ENCODE measurements at places on chromosomes 11 and 22.

GRCh38 chr11:130769782-130770535, 146.3 kb downstream of the SNX19 start:
- DNase-seq = no peak

DNA sequence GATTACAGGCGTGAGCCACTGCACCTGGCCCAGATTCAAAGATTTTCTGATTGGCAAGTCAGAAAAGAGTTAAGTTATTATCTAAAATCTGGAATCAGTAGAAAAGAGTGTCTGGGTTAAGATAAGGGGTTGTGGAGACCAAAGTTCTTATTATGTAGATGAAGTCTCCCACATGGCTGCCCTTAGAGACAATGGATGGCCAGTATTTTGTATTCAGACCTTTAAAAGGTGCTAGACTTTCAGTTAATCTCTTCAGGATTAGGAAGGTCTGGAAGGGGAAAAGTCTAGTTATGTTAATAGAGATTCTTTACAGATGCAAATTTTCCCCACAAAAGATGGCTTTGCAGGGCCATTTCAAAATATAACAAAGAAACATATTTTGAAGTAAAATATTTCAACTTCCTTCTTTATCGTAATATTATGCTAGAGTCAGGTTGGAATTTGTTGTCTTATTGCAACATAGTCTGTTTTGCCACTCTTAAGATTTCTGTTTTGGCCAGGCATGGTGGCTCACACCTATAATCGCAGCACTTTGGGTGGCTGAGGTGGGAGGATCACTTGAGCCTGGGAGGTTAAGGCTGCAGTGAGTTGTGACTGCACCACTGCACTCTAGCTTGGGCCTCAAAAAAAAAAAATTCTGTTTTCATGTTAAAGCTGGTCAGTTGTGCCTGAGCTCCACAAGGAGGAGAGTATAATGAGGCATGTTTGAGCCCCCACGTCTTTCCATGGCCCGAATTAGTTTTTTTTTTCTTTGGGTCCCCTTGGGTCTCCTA, 14.0 kb downstream of the GRAMD1B start:
- DNase-seq = no peak

- DNase-seq = no peak
Measured at GRCh38 chr11:68968306-68969250, 12.2 kb downstream of the MRGPRD start.

DNA sequence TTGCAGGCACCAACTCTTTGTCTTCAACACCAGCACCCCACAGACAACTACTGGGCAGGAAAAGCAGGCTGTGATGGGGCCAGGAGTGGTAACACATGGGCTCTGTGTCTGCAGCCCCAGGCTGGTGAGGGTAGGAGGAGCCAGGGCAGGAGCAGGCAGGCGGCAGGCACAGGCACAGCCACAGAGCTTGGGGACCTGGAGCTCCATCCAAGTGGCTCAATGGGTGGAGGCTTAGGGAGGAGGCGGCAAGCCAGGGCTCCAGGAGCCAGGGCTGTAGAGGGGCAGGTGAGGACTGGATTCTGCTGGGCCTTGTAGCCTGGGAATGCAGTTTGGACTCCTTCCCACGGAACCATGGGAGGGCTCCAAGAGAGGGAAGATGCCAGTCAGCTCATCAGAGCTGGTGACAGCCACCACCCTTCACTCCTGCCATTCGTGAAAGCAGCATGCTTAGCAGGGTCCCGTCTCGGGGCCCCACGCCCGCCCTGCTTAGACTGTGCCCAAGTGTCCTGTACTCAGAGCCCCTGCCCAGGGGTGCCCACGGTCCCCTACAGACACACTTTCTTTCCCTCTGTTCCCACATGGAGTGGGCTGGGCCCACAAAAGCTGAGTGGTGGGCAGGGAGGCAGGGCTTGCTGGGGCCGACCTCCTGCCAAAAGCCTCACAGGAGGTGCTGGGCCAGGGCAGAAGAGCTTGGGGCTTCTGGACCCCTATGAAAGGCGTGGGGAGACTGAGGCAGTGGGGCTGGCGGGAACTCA, 12.4 kb downstream of the TTC38 start:
- DNase-seq = no peak

- peak; percentile 66 for DNase-seq
Measured at GRCh38 chr22:43346521-43346929, 3.4 kb upstream of the SCUBE1 start.

DNA sequence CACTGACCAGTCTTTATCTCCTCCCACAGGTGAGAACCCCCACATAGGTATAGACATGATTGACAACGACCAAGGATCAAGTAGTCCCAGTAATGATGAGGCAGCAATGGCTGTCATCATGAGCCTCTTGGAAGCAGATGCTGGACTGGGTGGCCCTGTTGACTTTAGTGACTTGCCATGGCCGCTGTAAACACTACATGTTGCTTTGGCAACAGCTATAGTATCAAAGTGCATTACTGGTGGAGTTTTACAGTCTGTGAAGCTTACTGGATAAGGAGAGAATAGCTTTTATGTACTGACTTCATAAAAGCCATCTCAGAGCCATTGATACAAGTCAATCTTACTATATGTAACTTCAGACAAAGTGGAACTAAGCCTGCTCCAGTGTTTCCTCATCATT, 76.5 kb downstream of the BTBD10 start:
- DNase-seq = no peak

DNA sequence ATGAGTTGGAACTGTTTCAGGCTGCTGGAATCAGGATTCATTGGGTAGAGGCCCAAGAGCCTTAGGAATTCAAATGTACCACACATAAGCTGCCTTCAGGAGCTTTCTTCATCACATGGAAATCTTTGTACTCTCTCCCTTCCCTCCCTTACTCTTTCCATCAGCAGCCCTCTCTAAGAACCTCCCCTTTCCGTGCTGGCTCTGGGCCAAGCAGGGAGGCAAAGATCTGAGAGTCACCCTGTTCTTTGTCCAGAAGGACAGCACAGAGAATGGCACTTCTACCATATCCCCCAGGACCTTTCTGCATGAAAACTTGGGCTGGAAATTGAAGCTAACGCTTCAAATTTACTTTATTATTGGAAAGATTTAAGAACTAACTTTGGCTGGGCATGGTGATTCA, 20.7 kb upstream of the TPBGL start:
- DNase-seq = no peak

- no peak for DNase-seq
Measured at GRCh38 chr11:60788401-60789125, 3.4 kb downstream of the MS4A10 start.

DNA sequence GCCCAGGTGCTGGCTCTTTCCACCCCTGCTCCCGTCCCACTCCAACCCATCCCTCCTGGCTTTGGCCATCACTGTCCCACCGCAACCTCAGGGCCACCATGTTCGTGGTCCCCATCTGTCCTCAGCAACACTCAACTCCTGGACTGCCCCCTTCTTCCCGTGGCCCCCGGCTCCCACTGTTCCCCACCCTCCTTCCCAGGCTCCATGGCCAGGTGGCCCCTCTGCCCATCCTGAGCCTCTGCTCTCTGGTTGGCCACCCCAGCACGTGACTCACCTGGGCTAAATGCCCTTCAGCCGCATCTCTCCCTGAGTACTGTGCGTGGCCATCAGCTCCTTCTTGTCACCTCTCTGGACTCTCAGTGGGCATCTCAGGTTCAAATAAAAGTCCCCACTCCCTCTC, 41.6 kb upstream of the PHF21B start:
- DNase-seq = no peak

GRCh38 chr11:125270711-125271110, 106.2 kb downstream of the PKNOX2 start:
- no peak for DNase-seq

DNA sequence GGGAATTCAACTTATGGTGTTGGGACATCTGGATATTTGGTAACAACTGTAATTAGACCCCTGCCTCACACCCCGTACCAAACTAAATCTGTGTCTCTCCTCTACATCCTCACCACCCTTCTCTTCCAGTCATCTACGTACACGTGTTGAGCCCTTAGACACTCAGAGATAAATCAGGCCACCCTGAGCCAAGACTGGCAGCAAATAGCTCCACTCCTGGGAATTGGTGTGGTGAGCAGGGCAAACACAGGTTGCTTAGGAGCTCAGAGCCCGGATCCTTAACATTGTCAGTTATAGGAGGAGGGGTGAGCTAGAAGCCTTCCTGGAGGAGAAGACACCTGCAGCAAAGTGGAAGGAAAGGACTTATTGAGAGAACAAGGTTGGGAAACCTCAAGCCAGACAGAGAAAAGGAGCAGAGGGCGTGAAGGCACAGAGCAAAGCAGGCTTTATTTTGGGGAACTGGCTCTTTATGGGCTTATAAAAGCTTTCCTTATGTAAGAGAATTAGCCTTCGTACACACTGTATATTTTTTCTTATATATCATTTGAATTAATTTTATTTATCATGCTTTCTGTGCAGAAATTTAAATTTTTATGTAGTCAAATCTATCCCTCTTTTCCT, 36.9 kb upstream of the KLHL35 start:
- no peak for DNase-seq

DNA sequence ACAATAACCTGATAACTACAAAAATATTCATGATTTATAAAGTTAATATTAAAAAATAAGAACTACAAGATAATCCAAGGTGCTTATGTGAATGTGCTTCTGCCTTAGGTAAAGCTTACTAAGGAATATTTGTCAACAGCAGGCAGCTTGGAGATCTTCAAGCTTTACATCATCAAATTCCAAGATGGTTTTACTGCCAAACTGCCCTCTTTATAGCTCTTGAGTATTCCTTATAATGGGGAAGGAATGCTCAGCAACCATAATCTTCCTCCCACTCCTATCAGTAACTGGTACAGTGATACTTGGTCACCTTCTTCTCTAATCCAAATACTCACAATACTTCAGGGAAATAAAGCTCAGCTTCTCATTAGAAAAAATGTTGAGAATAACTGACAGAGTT, 30.1 kb downstream of the SBF2 start:
- no peak for DNase-seq

GRCh38 chr22:33757802-33758483, 162.3 kb downstream of the LARGE1 start:
- no peak for DNase-seq

DNA sequence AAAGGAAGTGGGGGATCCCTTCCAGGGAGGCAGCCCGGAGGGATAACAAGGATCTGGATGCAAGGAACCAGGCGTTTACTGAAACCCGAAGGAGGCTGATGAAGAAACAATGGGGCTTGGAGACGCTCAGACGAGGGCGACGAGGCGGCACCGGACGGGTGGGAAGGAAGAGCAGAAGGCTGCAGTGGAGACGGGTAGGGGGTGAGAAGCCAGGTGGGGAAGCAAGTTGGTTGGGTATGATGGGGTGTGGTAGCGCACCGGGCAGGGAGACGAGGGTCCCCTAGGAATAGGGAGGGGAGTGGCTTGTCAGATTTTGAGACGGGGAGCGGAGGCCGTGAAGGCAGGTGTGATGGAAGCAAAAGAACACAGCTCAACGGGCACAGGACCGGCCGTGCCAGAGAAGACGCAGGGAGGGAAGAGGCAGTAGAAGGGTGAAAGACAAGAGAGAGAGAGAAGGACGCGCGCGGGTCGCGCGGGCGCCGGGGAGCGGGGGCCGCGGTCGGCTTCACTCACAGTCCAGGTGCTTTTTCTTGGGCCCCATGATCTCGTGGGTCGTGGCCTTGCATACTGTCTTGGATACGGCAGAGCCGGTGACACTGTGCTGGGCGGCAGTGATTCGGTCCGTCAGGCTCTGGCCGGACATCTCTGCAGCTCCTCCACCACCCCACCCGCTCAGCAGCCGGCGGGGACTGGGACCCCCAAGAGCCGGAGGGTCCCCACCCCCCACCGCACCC, 579 bp downstream of the PICALM start:
- peak; percentile 37 for DNase-seq

DNA sequence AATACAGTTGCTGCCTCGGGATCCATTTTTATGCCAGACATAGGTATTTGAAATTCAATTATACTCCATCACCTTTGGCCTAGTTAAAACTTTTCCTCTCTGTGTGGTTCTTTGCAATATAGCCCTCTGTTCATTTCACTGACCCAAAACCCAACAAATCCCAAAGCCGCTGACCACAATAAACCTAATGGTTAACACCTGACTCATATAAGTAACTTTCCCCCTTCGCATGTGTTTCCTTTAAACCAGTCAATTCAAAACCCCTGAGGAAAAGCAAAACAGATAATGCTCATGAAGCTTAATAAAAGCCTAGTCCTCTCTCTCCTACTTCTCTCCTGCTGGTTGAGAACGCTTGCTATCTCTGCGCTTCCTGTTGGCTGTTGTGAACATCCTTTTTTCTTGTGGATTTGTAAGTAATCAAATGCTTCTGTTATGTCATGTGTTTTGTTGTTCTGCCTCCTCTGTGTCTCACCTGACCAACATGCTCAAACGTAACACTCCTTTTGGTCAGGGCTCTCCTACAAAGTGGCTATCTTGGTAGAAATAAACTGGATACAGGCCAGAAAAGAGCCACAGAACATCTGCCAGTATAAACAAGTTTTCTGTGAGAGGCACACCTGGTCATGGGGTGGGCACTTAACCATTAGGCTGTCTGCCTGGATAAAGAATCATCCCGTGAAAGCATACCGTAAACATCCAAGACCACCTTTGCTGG, 652.6 kb downstream of the METTL15 start:
- no peak for DNase-seq

GRCh38 chr11:64253481-64253880, 2.2 kb downstream of the PLCB3 start:
- no peak for DNase-seq

GRCh38 chr11:35247428-35247827, 108.5 kb downstream of the CD44 start:
- DNase-seq = no peak

DNA sequence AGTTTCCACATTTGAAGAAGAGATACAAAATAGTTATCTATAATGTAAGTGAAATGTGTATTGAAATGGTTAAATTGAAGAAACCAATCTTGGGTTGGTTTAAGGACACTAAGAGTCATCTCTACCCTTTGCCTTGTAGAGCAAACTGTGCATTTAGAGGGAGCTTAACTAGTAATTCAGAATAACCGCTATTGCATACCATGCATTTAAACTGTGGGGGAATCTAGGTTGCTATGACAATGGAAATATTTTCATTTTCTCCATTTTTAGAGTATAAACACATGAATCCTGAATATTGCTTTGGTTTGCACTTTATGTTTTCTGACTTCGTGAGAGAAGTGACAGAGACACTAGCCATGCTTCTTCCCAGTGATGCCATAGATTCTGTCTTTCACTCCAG, 39.7 kb downstream of the FAT3 start:
- DNase-seq = no peak

Measured in stimulated activated CD4-positive, alpha-beta T cell treated with anti-CD3 and anti-CD28 coated beads, Interleukin-12 subunit alpha, Interleukin-12 subunit beta, amount 100 ng/mL, for 4 hours (primary cell).